ENCODE measurements at places on chromosomes 2 and 18.

DNA sequence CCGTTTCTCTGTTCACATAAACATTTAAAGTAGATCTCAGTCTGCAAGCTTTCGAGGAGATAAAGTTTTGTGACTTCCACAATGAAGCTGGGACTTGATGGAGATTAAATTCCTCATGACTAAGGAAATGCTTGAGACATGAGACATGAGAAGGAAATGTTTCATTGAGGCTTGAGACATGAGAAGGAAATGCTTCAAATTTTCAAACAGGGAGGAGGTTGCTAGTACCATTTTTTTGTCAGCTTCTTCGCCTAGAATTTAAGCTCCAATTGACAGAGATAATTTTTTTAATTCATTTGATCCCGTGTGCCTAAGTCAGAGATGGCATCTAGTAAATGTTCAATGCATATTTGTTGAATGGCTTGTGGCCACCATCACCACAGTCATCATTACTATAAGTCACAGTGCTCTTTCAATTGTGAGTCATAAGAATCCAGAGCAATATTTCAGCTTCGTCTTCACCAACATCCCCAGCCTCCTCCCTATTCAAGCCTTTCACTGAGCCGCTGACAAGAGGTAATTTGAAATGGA, 543 bp upstream of the MARCHF4 start:
- no peak for DNase-seq

DNA sequence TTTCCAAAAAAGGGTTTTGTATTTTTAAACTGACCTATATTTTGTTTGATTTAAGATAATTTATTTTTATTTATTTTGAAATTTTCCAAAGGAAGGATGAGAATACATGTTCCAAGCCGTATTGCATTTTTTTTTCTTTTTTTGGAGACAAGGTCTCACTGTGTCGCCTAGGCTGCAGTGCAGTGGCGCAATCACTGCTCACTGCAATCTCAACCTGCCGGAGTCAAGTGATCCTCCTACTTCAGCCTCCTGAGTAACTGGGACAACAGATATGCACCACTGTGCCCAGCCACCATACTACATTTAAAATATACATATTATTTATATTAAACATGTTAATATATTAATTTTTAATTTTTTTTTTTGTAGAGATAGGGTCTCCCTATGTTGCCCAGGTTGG, 15.0 kb downstream of the GEN1 start:
- DNase-seq: no peak

- no peak for DNase-seq
Measured at GRCh38 chr2:51918113-51918512, 886.2 kb upstream of the NRXN1 start.

GRCh38 chr18:25639596-25639995, 287.6 kb upstream of the ZNF521 start:
- no peak for DNase-seq

DNA sequence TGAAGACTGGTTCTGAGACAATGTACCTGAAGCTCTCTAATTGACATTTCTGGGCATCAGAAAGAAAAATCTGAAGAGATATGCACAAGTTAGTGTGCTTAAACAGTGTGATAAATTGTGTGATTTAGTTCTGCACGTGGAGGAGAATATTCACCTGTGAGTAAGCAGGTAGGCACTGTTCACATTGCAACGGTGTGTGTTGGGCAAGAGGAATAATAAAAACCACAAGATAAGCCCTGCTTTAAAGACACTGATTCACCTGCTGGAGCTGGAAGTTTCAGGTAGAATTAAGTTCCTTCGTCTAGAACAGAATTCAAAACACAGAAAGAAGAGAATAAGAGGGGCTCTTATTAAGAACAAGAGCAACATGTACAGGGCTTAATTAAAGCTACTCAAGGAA, 864.3 kb upstream of the SOX11 start:
- no peak for DNase-seq

GRCh38 chr18:74375999-74376398, 60.4 kb downstream of the C18orf63 start:
- no peak for DNase-seq

- no peak for DNase-seq
Measured at GRCh38 chr2:67515538-67515937, 118.4 kb downstream of the ETAA1 start.
